ENCODE measurements at places on chromosomes 11 and 22. TPM values are rescaled to one million over a fixed set of nuclear protein-coding genes. Genes with fewer than 3 reads are reported as not detected.
A peak's percentile ranks its signal among the peaks of the same experiment; 100 is the strongest.

DNA sequence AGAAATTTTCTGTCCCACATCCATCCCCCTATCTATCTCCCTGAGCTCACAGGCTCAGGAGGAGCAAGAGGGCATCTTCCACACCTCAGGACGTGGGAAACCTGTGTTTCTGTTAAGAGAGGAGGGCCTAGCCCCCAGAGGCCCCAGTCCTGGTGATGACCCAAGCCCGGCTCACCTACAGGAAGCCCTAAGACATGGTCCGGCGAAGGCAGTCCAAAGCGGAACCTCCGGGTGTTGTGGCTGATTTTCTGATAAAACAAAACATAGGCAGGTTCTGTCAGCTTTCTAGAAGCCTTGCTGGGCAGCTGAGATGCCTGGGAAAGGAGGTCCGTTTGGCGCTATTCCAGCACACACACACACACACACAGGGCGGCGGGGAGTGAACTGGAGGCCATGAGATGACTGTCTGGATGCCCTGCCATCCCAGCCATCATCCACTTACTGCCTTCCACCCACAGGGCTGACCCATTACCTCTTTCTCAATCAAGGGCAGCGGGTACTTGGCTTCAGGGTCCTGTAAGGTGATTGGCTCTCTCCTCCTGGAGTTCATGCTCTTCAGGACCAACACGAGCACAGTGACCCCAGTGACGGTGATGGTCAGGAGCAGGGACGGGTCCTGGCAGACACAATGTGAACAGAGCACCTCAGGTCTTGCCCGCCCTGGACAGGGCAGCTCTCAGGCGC lies 882 bp downstream of the CYB5R2 start:
- no peak for DNase-seq

DNA sequence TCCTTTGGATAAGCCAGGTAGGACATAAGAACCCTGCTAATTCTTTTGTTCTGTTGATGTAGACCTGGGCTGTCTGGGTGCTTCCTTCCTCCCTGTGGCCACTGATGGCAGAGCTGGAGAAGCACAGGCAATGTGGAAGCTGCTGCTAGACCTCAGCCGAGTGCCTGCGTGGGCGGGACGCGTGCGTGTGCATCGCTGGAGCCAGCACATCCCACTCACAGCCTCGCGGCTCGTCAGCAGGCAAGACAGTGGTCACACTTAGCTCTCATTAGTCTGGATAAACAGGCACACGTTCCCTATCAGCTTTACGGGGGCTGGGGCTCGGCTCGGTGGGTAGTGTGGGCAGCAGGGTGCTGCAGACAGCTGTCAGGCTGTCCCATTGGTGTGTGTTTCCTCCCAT lies 155.7 kb downstream of the GRIK4 start:
- DNase-seq: no peak

- DNase-seq: no peak
These were observed 14.1 kb upstream of the GAS2L1 start for GRCh38 chr22:29292379-29292778.

DNA sequence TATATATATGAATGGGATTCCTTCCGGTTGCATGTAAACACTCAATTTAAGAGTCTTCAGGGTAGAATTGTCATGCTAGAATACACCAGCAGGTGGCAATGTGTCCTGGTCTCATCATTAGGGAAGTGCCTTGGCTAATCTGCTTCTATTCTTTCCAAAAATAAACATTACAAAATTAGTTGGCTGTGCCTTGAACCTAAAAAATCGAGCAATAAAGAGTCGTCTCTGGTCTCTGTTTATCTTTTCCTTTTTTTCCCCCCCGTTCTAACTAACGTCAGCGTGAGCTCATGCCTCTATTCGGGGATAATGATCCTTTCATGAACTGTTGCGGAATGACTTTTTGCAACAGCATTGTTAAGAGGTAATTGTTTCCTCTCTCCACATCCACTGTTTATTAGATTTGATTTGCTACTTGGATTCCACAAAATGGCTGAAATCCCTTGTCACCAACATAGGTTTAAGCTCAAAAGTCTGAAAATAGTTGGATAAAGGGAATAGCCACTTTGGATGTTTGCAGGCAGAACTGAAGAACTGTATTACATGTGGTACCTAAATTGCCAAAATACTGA lies 1.2 kb upstream of the ARHGEF12 start:
- DNase-seq: peak; percentile 88

DNA sequence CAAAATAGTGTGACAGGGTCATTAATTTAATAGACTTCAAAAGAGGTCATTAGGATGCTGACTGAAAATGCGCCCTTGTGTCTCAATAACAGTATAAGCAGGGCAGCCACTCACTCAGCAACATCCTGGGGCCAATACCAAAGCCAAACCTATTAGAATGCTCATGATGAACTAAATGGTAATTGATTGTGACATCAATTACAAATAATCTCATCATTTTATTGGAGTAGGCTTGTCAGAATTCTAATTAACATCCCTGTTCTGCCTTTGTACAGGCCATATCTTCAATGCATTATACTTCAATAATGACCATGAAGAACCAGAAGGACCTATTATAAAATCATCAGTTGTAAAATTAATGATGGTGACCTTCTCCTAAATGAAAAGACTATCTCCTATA lies 64.2 kb downstream of the DNAJC24 start:
- DNase-seq: no peak

GRCh38 chr11:120996973-120997372 lies 26.9 kb upstream of the TBCEL start:
- DNase-seq: no peak

DNA sequence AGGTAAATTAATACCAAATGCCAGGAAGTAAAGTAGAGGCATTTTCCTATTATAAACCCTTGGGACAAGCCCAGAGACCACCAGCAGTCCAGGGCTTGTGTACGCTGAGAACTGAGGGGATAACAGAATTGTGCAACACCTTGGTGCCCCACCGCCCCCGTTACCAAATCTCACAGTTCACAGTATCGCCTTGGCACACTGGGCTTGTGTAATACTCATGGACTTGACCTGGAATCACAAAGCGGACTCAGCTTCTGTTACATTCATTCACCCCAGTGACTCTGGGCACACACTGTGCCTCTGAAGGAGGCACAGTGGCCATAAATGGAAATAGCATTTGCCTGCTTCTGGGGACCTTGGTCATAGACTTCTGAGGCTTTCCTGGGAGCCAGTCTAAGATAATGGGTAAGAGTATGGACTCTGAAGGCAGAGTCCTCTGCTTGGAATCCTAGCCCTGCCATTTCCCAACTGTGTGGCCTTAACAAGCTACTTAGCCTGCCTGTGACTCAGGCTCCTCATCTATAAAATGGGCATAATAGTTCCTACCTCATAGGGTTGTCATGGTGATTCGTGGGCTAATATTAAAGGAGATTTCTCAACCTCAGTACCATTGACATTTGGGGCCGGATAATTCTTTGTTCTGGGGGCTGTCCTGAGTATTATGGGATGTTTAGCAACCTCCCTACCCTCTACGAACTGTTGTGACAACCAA lies 53.7 kb downstream of the TIMP3 start:
- DNase-seq: no peak

Gene OR52N4
- not detected for total RNA-seq

Gene TRPM5
- not detected for total RNA-seq

Gene DCHS1
- total RNA-seq: 0.08 TPM

Measured in H4 (cell line).